ENCODE measurements at places on chromosomes 5 and 9.

- no peak for DNase-seq
These were observed 66.7 kb downstream of the MRPL36 start for GRCh38 chr5:1732945-1733344.

DNA sequence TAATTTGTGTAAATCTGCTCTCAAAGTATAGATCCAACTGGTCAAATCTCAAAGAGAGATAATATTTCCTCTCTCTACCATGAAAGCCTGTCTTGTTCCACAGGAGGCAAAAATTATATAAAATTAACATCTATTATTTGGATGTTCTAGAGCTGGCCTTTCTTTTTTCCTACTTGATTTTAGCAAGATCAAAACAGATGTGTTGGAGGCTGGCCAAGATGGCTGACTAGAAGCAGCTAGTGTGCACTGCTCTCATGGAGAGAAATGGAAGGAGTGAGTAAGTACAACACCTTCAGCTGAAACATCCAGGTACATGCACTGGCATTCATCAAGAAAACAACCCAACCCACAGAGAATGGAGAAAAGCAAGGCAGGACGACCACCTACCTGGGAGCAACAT is 298.6 kb upstream of the SLC24A2 start:
- no peak for DNase-seq

- DNase-seq, result no peak
These were observed 70.1 kb upstream of the PANK3 start for GRCh38 chr5:168649306-168649705.

GRCh38 chr5:99243111-99243510 is 314.3 kb upstream of the CHD1 start:
- DNase-seq, result no peak

DNA sequence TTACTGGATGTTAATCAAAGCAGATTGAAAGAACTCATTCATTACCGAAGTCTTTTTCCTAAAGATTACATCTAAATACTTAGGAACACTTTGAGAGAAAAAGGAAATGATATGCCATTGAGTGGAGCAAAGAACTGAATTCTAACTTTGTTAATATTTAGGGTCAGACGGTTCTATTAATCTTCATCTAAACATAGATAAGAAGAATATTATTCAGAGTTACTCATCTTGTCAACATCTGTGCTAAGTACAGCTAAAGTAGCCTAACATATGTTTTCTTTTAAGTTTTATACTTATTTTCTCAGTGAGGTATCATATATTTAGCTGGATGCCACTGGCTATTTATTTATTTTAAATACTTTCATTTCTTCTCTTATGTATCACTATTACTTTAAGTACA is 1763.7 kb downstream of the EFNA5 start:
- DNase-seq, result no peak

DNA sequence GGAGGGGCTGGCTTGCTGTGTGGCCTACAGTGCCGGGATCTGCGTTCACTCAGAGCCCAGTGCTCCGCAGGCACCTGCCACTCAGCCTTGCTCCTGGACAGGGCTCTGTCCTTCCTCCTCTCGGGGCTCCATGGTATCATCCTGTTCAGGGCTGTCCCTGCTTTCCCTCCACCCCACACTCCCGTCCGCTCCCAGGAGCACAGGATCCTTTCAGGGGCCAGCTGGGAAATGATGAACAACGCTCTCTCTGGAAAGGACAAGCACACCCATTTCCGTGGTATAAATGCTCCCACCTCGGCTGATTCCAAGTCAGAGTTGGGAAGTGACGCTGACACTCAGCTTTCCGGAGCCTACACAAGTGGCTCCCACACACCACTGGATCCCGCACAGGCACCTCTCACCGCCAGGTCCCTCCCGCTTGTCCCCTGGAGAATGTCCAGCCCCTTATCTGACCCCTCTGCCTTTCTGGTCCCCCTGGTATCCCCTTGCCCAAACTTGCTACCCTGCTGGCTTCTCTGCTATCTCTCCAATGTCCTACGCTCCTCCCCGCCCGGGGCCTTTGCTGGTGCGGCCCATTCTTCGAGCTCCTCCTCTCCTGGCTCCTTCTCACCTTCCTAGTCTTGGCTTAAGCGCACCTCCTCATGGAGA is 21.3 kb downstream of the HMCN2 start:
- no peak for DNase-seq

GRCh38 chr5:8184455-8185063 is 315.6 kb downstream of the MTRR start:
- DNase-seq, result peak; percentile 16

DNA sequence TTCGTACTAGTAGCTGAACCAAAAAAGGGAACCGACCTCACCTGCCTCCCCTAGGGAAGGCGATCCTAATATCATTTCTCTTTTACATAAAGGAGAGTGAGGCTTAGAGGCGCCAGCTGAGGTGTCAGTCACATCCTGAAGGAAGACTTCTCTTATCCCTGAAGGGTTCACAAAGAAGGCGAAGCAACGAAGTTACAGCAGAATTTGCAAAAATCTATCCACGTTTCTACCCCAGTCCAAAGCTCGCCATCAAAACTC is 598 bp upstream of the KIAA1191 start:
- no peak for DNase-seq

DNA sequence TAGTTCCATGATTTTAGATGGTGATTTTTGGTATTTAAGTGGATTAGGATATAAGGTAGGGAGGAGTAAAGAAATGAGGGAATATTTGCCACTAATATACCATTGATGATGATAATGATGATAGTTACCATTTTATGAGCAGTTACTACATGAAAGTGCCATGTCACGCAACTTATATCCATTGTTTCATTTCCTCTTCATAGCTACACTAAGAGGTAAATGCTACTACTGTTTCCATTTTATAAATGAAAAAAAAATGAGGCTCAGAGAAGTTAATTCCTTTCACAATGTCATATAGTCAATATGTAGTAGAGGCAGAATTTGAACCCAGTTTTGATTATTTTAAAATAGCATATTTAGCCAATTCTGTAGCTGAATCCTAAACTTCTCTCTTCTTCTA is 112.2 kb upstream of the ADRA1B start:
- DNase-seq, result no peak

DNA sequence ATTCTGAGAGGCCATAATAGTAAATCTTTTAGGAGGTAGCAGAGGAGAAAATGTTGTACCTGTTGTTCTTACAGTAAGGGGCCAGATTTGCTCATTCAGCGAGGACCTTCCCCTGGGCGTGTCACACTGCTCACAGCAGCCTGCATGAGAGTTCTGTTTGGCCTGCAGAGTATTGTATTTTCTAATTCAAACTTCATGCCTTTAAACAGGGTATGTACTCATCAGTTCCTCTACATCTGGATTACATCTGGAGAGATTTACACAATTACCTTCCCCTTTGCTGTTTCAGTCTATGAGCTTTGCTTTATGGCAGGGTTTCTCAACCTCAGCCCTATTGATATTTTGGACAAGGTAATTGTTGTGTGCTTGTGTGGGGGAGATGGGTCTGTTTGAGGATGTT is 170.9 kb upstream of the STK32A start:
- DNase-seq, result no peak

GRCh38 chr5:106727071-106727470 is 943.7 kb downstream of the EFNA5 start:
- no peak for DNase-seq

DNA sequence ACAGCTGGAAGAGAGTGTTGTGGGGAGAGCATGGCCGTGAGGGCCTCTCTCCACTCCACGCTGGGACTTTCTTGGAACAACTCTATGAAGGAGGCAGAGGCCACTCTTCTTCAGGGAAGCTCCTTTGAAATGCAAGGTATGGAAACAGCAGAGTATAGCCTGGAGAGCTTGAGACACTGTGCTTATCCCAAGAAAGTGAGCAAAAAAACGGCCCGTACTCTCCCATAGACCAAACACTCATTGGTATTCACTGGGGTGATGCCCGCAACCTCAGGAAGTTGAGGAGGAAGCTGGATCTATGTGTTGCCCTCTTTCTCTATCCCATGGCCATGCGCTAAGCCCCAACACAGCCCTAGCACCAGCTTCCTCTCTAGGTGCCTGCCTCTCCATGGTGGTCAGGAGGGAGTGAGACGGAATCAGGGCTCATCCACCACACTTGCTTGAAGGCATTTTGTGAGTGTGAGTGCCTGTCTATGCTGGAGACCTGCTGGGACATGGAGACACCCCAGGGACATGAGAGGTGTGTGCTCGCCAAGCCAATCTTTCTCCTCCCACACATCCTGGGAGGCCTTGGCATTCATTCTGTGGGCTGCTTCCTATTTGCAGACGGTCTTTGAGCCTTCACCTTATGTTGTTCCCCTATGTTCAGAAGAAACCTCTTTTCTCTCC is 616.6 kb downstream of the IRX1 start:
- DNase-seq, result no peak

GRCh38 chr5:165630261-165630778 is 2124.9 kb downstream of the MAT2B start:
- peak; percentile 7 for DNase-seq

GRCh38 chr9:76756941-76757673 is 7.1 kb upstream of the PCA3 start:
- no peak for DNase-seq

DNA sequence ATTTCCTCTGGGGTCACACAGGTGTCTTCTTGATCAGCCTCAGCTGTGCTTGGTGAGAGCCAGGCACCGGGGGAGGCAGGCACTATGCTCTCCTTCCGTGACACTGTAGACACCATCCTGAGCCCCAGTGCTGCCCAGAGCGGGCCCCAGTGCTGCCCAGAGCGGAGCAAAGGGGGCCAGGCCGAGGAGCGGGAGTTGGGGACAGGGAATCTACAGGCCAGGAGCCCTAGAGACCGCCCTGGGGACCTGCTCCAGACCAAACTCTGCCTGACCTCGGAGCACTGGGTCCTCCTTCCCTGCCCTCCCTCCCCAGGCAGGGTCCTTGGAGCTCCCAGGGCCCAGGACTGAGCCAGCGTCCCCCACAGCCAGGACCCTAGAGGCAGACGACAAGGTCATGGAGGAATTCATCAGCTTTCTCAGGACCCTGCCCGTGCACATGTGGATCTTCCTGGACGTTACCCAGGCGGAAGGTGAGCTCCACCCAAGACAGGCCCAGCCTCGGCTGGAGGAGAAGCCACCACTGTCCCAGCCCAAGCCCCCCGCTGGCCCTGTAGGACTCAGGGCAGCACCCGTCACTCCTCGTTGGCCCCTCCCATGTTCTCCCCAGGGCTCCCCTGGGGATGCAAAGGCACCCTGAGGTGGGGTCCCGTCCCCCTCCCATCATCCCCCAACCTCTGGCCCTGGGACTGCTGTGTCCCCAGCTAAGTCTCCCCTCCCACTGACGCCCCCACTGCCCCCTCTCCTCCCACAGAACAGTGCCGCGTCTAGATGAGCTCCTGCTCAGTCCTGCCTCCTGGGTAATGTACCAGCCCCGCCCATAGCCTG is 30.2 kb downstream of the PAEP start:
- DNase-seq, result no peak

GRCh38 chr9:109401169-109401989 is 80.5 kb upstream of the EPB41L4B start:
- DNase-seq, result peak; percentile 51

GRCh38 chr9:116986015-116986414 is 298.9 kb downstream of the TRIM32 start:
- DNase-seq, result no peak

GRCh38 chr9:94899464-94900221 is 173.1 kb downstream of the AOPEP start:
- no peak for DNase-seq

DNA sequence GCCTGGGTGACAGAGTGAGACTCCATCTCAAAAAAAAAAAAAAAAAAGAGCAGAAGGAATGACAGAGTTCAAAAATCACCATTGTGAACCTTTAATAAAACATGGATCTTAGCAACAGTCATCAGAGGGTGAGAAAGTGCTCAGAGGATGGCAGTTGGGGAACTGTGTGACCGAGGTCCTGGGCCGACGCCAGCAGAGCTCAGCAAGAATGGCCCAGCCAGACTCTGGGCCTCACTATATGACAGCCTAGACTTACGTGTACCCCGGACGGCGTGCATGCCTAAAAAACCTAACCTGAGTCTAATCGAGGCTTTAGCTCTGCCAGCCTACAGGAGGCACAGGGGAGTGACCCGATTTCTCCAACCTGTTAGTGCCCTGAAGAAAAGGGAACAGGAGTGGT is 64.3 kb downstream of the MVB12B start:
- no peak for DNase-seq

DNA sequence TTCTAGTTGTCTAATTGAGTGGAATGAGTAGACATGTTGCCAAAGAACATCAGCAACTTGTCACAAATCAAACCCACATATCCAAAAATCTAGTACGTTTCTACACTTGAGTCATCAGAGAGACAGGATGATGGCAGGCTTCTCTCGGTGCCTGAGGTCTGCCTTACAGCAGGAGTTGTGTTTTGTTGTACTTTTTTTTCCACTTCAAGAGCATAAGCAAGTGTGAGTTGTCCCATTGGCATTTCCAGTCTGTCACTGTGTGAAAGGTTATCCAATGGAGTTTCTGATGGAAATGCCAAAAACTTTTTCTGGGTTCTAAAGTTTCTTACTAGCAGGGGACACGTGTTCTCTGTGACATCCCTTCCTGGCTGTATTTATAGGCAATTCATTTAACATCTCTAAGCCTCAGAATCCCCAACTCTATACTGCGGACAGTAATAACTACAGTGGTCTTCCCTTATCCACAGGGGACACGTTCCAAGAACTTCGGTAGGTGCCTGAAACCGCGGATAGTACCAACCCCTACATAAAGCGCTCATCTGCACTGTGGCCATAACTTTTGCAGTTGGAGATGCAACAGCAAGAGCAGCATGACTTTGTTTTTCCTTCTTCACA is 246.5 kb downstream of the SYK start:
- DNase-seq, result no peak

- peak; percentile 92 for DNase-seq
These were observed 2.4 kb upstream of the TRIM7 start for GRCh38 chr5:181207214-181207959.

DNA sequence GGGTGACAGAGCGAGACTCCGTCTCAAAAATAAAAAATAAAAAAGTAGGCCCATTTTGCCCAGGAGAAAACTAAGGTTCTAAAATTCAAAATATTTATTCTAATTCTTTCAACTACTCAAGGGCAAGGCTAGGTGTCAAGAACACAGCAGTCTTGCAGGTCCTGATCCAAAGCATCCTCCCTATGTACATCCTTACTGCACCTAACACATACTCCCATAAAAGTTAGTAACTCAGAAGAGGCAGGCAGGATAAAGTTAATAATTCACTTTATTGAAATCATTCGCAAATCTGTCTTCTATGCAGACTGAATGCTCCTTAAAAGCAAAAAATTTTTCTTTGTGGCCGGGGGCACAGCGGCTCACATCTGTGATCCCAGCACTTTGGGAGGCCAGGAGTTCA is 11.1 kb downstream of the GOLPH3 start:
- DNase-seq, result no peak

DNA sequence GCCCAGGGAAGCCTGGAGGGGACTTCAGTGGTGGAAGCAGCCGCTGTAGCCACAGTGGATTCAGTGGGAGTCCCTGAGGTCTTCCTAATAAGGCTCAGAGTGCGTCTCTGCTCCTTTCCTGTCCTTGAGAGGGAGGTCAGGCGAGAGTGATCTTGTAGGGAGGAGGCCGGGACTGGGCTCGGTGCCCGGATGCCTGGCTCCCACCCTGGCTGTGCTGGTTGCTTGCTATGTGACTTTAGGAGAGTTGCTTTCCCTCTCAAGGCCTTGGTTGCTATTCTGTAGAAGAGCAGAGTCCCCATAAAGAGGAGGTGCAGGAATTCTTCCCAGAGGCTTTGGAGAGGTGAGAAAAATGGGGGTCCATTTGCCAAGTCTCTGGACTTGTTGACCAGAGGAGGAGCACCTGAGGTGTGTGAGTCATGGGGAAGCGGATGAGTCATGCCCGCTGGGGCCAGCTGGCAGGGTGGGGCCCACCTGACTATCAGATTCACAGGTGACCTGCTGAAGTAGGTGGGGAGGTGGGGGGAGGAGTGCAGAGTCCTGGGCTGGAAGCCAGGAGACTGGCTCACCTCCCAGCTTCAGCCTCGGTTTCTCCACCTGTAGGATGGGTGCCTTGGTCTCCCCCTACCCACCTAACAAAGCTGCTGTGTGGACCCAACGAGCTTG is 13.8 kb downstream of the GSN start:
- DNase-seq, result no peak

Measured in stimulated activated CD4-positive, alpha-beta T cell treated with anti-CD3 and anti-CD28 coated beads, Interleukin-2, amount 100 ng/mL, for 48 hours (primary cell).